ENCODE measurements at places on chromosomes 16 and 17.

DNA sequence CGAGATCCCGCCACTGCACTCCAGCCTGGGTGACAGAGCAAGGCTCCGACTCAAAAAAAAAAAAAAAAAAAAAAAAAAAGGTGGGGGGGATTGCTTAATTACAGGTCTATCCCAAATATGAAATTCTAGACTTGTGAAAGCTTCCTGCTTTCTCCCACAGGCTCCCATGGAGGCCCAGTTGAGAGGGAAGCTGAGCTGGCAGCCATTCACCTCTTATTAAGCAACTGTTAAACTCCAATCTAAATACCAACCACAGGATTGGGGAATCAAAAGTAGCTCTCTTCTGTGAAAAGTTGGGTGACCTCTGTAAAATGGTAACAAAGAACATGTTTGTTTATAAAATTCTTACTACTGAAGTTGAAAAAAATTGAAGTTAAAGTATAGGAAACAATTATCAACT is 45.8 kb upstream of the STAC2 start:
- DNase-seq, result no peak

DNA sequence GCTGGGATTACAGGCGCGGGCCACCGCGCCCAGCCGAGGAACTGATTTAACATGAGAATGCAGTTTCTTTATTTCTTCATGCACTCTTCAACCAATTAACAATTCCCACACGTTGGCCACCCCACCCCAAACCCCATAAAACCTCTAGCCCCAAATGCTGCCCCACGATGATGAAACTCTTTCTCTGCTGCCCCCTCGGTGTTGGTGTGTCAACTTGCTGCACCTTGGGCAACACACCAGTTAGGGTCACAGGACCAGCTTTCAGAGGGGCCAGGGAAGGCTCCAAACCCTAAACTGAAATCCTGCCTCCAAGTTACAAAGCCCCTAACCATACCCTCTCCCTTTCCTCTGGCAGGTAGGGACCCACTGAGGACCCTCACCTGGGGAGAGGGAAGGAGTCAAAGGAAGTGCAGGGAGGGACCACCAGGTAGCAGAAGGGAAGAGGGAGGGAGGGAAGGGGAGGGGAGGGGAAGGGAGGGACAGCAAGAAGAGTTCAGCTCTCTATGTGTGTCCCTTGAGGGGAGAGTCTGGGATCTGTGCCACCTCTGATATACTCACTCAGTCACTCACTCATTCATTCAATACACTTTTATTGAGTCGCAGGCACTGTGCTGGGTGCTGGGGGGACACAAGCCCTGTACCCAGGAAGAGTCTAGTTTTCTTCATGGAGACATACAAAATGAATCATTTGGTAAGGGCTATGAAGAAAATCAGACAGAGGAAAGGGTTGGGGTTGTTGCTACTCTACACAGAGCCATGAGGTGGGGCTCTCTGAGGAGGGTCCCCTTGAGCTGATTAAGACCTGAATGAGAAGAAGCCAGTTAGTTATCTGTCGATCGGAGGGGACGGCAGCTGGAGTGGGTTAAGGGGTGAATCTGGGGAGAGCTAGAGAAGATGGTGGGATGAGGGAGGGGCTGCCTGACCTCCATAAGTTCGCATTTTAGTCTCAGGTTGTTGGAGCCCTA is 3.9 kb downstream of the PLXDC1 start:
- DNase-seq, result no peak

DNA sequence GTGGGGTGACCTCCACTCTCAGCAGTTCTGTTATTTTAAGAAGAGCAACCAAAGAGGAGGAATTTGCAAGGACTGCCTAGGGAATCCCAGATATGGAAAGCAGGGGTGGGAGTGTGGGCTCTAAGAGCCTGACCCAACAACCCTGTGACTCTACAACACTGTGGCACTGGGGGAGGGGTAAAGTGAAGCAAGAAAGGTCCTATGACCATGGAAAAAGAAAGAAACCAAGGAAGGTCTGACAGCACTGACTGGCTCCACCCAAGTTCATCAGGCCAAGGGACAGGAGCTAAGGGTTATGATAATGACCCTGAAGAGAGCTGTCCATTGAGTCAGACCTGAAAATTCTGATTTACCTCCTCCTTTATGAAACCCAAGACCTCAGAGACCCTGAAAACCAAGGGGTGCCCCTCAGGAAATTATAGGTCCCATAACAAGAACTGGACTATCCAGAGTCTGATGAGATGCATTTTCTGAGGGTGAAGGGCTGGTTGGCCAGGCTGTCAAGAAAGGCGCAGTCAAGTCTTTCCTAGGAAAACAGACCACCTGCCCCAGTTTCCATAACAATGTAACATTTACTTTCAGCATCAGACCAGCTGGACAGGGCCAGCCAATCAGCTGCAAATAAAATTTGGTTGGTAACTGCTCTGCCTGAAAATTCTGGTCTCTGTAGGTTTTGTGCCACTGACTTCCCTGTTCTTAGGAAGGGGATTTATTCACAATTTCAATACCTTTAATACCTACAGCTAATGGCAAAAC is 53.8 kb upstream of the MTMR4 start:
- DNase-seq, result no peak

DNA sequence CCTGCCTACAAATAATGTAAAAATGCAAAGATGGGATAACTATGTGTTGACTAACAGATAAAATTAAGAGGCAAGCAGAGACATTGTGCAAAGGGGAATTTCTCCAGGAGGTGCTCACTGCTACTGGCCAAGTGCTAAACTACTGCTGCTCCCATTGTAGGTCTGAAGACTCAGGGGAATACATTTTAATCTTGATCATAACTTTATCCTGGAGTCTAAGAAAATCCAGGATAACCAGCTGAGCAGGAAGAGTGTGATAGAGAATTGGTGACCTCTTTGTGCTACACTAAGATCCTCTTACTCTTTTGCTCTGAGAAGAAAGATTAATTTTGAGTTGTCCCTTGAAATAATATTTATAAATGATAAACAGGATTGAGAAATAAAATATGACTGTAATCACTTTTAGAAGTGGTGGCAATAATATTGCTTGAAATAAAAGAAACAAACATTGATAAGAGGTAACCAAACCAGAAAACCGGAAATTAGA is 5.9 kb downstream of the RNF43 start:
- no peak for DNase-seq

DNA sequence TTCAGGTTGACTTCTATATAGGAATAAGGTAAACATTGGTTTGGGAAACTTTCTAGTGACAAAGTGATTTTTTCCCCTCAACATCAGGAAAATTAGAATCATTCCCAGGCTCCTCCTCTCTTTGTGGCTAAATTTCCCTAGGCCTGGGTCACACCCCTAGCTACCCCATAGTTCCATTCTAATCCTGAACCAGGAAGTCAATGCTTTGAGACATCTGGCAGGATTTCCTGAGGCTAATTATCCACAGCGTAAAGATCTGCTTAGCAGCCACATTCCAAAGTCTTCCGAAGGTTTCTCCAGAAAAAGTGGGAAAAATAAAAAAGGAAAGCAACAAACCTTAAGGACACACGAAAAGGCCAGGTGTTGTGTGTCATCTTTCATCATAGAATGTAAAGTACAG is 60.3 kb upstream of the CORO6 start:
- DNase-seq, result no peak

- DNase-seq, result no peak
Observed at GRCh38 chr17:41015454-41015853, 6.5 kb upstream of the KRTAP3-1 start.

GRCh38 chr16:56695246-56695645 is 13.0 kb downstream of the MT1X start:
- no peak for DNase-seq

DNA sequence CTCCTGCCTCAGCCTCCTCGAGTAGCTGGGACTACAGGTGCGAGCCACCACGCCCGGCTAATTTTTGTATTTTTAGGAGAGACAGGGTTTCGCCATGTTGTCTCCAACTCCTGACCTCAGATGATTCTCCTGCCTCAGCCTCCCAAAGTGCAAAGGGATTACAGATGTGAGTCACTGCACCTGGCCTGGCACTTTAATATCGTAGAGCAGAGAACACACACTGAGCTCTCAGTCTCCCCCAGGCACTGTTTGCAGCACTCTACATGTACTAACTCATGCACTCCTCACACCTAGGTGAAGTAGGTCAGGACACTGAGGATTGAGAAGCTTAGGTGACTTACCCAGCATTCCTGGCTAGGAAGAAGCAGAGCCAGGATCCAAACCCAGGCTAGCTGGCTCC is 15.0 kb downstream of the C17orf100 start:
- no peak for DNase-seq

DNA sequence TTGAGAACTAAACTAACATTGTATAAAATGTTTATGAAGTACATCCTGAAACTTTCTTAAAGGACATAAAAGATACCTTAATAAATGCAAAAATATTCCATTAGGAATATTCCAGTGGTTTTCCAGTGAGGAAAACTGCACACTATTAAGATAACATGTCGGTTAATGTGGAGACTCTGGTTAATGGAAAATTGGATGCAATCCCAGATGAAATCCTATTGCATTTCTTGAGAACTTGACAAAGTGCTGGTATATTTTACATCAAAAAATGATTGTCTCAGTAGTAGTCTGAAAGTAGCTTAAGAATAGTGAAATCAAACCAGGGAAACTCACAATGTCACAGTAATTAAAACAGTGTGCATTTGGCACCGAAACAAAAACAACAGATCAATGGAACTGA is 202.5 kb upstream of the MON1B start:
- no peak for DNase-seq

- no peak for DNase-seq
Observed at GRCh38 chr16:6249863-6250262, 1082.8 kb upstream of the RBFOX1 start.

GRCh38 chr17:80667462-80668277 is 123.0 kb downstream of the RPTOR start:
- DNase-seq, result no peak

DNA sequence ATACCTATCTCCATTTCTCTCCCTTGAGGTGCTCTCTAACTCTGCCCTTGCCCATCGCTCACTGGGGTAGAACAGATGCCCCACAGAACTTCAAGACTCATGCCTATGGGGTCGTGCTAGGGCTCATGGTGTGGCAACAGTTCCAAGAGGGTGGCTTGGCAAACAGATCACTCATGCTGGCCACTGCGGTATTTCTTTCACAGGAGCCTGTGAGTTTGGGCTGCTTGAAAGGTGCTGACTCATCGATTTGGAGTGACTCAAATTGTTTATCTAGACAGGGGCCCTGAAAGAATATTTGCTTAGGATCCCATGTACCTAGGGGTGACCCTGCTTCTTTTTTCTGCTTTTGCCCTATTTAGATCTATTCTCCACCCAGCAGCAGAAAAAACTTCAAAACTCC is 69.9 kb downstream of the IRX5 start:
- DNase-seq, result no peak

GRCh38 chr16:55443434-55444346 is 35.3 kb upstream of the MMP2 start:
- DNase-seq, result no peak

- no peak for DNase-seq
Observed at GRCh38 chr17:73261952-73262675, 434 bp upstream of the CPSF4L start.
